ENCODE measurements at places on chromosomes 12 and 14.

- DNase-seq = no peak
Observed at GRCh38 chr12:50282721-50283228, 545 bp downstream of the LIMA1 start.

GRCh38 chr12:19627719-19628118 is 188.4 kb downstream of the AEBP2 start:
- no peak for DNase-seq

GRCh38 chr14:36438883-36439282 is 81.1 kb downstream of the NKX2-1 start:
- no peak for DNase-seq

DNA sequence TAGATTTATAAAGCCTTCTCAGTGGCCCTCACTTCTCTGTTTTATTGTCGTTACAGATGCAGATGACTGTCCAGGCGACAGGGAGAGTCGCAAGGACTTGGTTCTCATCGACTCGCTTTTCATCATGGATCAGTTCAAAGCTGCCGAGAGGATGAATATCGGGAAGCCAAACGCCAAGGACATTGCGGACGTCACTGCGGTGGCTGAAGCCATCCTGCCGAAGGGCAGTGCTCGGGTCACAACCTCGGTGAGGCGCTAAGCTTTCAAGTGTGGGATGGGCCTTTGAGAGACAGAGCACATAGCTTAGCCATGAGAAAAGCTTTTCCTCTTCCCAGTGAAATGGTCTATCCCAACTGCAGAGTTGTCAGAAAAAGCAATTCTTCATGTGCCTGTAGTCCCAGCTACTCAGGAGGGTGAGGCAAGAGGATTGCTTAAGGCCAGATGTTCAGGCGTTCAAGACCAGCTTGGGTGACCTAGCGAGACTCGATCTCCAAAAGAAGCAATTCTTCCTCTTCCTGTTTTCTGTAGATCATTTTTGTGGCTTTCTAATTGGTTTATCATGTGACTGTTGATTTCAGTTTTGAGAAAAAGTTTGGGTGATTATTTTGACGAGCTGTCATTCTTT is 56.4 kb downstream of the EP400 start:
- DNase-seq = no peak

GRCh38 chr14:69963966-69964365 is 84.8 kb downstream of the SMOC1 start:
- DNase-seq = no peak

DNA sequence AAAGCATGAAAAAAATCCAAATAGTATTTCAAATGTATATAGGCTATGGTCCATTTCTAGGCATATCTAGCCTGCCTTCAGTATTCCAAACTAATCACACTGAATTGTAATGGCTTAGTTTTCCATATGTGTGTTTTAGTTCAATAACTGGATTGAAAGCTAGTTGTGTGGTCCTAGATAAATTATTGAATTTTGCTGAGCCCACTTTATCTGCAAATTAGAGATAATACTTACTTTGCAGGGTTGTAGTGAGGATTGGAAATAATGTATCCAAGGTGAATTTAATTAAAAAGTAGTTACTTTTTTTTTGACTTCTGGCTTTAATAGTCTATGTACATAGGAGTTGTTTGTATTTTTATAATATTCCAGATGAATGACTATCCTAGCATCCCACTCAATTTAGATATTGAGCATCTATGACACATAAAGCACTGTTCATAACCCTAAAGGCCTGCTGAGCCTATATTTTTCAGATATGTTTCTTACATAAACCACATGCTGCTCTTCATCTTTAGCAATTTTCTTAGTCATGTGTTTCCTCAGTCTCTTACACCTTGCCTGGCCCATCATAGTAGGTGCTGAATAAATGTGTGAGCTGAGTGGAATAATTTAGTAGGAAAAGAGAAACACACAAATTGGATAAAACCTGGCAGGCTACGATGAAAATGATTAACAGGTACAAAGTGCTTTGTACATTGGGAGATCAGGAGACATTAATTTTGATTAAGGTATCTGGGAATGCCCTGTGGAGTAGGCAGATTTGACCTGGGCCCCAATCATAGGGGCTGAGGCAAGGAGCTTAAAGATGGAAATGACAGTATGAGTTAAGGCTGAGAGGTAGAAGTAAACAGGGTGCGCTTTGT is 1.1 kb upstream of the ATP23 start:
- peak; percentile 11 for DNase-seq

GRCh38 chr14:73842851-73843250 is 8.8 kb upstream of the PTGR2 start:
- no peak for DNase-seq

GRCh38 chr14:93792391-93792790 is 4.1 kb upstream of the PRIMA1 start:
- DNase-seq = no peak

GRCh38 chr14:35509846-35510245 is 24.1 kb upstream of the INSM2 start:
- DNase-seq = no peak

DNA sequence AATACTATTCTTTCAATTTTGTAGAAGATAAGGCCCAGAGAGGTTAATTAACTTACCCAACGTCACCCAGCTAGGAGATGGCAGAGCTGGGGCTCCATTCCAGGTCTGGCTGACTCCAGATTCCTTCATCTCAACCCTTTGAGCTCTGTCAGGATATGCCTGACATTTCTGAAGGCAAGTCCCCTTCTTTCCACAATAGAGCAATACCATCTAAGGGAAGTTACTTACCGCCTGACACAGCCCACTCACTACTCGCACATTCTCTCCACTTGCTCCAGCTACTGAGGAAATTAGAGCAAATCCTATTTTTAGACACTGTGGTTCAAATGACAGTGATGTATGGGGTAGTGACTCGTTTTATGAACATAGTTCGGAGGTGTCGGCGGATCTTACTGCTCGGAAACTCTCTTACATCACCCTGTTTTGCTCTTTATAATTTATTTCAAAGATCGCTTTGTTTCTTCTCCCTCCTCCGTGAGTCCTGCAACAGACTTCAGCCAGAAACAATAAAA is 2.0 kb upstream of the WSCD2 start:
- DNase-seq = no peak

DNA sequence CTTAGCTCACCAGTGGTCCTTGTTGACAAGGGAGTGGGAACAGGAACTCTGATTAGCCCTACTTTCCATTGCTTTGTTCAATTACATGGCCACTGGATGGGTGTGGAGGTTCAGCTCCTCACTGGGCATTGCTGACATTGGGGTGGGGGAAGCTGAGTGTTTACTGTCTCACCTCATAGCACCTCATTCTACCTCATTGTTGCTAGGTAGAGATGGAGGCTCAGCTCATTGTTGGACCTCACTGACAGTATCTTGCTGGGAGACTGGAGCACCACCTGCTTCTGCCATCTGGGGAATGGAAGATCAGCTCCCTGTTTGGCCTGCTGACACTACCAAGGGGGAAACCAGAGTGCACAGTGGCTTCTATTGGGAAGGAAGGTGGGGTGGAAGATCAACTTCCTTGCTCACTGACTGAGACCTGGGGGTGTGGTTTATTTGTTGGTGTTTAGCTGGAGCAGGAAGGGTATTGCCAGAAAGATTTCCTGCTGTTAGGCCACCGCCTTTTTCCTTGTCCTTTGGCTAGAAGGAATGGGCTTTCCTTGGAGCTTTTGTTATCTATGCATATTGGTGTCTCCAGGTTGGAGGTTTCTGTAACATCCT is 1.3 kb upstream of the OR4E2 start:
- DNase-seq = no peak

DNA sequence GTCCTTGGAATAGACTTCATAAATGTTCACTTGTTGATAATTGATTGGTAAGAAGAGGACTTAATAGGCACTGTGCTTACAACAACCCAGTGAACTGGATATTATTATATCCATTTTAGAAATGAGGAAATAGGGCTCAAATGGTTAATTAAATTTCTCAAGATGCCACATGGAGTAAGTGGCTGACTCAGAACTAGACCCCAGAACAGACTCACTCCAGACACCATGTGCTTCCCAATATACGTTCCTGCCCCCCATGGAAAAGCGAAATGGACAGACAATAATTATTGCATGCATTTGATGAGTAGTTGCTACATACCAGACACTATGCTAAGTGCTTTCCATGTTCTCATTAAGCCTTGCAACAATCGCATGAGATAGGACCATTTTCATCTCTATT is 895 bp upstream of the ANKS1B start:
- DNase-seq = no peak

DNA sequence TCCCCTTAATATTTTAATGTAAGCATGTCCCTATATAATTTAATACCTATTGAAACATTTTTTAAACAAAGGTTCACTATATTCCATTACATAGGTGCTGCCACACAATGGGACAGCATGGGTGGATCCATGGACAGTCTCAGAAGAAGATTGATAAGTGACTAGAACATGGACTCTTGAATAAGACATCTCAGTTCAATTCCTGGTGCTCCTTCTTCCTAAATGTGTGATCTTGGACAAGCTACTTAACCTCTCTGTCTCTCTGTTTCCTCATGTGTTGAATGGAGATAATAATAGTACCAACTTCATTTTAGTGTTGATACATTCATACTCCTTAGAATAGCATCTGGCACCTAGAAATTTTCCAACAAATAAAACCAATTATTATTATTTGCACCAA is 1.1 kb upstream of the ART4 start:
- no peak for DNase-seq

DNA sequence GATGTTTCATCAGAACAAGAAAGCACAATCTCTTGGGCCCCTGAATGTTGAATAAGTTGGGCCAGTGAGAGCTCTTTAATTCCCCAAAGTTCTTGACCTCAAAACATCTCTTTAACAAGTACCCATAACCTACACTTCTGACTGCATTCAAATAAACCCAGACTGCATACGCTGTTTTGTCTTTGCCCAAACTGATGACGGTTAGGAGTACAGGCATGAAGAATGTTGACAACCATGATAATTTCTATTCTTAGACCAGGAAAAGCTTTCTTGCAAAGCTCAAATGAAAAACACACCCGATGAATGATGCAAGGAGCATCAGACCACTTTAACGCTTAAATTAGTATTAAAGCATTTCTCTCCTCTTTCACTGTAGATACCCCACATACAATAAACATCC is 11.7 kb upstream of the RAB3IP start:
- DNase-seq = no peak

- no peak for DNase-seq
Observed at GRCh38 chr14:90137807-90138206, 76.0 kb downstream of the KCNK13 start.

DNA sequence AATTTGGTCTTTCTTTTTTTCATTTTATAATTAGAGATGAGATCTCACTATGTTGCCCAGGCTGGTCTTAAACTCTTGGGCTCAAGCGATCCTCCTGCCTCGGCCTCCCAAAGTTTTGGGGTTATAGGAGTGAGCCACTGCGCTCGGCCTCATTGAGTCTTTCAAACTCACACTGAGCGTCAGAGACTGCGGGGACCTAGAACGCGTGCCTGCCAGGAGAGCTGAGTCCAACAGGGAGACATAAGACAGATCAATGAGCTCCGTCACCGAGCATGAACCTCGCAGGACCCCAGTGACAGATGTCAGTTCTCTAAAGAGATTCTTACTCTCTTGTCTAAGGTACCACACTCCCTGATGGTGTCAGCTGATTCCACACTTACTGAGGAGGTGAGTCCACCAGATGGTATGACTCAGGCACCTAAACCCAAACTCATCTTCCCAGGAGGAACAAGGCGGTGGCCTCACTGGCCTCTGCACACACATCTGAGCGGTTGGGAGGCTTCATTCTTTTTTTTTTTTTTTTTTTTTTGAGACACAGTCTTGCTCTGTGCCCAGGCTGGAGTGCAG is 58.9 kb downstream of the CCDC88C start:
- no peak for DNase-seq

GRCh38 chr12:123983822-123984485 is 10.9 kb downstream of the ZNF664 start:
- peak; percentile 27 for DNase-seq

DNA sequence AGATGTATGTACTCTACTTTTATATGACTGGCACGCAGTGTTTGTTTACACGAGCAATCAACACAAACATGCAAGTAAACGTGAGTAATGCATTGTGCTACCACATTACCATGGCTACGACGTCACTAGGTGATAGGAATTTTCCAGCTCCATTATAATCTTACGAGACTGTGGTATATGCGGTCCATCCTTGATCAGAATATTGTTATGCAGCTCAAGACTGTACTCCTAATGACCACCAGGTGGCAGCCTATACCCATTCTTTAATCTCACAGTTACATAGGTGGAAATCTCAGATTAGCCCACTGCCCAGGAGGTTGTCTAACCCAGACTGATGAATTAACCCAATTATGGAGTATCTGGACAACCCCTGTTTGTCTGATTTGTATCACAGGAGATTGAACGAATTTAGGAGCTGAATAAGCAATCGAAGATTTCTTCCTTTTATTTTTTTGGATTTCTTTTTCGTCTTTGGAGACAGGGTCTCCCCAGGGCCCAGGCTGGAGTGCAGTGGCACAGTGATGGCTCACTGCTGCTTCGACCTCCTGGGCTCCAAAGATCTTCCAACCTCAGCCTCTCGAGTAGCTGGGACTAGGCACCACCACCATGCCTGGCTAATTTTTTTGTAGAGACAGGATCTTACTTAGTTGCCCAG is 8.7 kb upstream of the TESPA1 start:
- DNase-seq = peak; percentile 70

GRCh38 chr12:115257791-115258190 is 573.8 kb upstream of the TBX3 start:
- no peak for DNase-seq
